ENCODE measurements at places on chromosomes 16 and 17.

DNA sequence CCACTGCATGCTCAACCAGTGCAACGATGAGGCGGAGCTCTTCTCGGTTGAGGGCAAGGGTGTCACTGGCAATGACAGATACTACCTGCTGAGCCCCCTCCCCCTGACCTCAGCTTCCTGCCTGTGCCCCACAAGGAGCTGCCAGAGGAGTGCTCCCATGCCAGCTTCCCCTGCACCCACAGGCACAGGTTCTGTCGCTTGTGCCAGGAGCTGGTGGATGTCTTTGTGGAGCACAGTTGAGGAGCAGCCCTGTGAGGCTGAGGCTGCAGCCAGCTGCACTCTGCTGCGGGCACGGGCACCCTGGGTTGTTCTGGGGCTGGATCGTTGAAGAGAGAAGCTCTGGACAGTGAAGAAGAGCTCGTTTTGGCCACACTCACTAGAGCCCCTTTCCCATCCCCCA, 165.3 kb upstream of the ZNF267 start:
- no peak for DNase-seq

- DNase-seq = peak; percentile 64
Observed at GRCh38 chr17:27526604-27527002, 70.4 kb downstream of the KSR1 start.

DNA sequence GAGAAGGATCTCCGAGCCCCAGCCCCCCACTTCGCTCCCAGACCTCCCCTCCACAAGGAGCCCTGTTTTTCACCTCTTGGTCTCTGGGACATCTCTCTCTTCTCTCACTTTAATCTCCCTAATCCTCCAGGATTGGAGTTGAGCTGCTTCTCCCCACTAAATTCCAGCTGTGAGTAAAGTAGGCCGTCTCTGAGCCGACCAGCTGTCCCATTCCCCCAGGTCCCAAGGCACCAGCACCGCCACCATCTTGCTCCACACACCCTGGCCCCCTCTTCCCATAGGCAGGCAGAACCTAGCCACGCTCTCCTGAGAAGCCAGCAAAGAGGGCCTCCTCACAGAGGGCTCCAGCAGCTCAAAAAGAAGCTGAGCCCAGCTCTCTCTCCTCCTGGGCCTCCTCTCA, 878 bp downstream of the DLG4 start:
- DNase-seq = no peak

GRCh38 chr16:88830258-88830657, 18.5 kb upstream of the APRT start:
- no peak for DNase-seq

- DNase-seq = no peak
Observed at GRCh38 chr17:30796016-30796415, 28.5 kb downstream of the CRLF3 start.

- no peak for DNase-seq
Observed at GRCh38 chr17:81480140-81481072, 32.2 kb downstream of the ACTG1 start.

DNA sequence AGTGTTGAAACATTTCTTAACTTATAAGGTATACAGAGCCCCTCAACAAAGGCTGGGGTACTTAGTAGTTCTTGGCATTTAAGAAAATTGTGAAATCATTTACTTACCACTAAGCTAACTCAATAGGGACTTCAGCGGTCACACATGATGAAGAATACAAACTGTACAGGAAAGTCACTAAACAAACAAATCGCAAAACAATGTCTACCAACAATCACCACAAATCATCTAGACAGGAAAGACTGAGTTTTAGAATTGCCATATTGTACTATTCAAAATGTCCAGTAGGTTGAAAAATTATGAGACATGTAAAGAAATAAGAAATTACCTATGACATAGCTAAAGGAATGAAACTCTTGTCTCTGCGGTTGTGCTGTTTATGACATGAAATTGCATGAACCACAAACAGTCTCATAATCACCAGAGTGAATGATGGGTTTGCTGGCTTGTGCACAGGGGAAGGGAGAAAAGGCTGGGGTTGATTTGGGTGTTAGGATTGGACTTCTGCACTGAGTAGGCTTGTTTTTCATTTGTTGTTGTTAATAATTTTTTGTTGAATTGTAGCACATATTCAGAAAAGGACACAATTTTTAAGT, 441.1 kb upstream of the MON1B start:
- DNase-seq = no peak

GRCh38 chr17:75096082-75096625, 8.4 kb downstream of the SLC16A5 start:
- DNase-seq = peak; percentile 96

- DNase-seq = no peak
Observed at GRCh38 chr16:11177578-11178160, 78.3 kb downstream of the SOCS1 start.

DNA sequence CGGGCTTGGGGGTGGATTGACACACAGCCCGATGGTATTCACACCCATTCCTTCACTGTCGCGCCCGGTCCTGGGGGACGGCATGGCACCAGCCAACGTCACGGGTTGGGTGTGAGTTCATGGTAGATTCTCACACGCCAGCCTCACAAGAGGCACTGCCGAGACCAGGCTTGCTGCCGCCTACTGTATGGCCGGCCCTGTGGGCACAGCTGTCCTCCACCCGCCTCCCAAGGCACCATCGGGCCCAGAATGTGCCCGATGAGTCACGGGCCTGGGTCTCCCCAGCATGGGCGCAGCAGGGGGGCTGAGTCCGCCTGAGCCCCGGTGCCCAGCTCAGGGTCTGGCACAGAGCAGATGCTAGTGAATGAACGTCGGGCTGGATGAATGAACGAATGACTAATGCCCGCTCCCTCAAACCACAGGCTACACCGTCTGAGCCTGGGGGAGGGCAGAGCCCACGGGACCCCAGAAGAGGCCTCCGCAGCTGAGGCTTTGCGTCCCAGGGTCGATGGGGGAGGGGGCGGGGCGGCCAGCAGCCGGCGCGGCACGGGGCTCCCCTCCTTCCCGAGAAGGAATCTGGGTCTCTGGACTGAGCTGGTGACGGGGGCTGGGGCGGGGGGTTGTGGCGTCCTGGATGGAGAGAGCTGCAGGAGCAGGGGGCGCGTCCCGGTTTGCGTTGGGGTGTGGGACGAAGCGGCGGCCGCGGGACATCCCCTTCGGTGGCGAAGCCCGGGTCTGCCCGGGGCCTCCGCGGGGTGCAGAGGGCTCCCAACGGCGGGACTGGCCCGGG, 829 bp downstream of the PITPNM3 start:
- DNase-seq = no peak

DNA sequence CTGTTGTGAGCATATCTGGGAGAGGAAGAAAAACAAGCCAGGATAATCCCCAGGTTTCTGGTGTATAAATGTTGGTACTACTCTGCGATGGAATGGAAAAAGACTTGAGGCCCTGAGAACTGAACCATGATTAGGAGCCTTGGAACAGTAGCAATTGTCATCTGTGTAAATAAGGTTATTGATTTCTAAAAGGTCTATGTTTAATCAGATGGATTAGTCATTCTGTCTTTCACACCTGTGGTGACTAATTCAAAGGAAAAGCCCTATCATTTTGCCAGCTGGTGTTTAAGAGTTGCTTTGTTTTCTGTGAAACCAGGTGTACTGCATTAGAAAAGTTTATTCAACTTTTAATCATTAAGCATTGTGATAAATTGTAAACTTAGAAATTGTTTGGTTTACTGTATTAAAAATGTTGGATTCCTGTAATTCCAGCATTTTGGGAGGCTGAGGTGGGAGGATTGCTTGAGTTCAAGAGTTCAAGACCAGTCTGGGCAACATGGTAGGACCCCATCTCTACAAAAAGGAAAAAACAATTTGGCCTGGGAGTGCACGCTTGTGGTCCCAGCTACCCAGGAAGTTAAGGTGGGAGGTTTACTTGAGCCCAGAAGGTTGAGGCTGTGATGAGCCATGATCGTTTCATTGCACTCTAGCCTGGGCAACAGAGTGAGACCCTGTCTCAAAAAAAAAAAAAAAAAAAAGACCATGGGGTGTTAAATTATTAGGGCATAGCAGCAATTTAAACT, 29.0 kb upstream of the KPNB1 start:
- DNase-seq = no peak

GRCh38 chr17:35778641-35779196, 16.7 kb downstream of the MMP28 start:
- no peak for DNase-seq

DNA sequence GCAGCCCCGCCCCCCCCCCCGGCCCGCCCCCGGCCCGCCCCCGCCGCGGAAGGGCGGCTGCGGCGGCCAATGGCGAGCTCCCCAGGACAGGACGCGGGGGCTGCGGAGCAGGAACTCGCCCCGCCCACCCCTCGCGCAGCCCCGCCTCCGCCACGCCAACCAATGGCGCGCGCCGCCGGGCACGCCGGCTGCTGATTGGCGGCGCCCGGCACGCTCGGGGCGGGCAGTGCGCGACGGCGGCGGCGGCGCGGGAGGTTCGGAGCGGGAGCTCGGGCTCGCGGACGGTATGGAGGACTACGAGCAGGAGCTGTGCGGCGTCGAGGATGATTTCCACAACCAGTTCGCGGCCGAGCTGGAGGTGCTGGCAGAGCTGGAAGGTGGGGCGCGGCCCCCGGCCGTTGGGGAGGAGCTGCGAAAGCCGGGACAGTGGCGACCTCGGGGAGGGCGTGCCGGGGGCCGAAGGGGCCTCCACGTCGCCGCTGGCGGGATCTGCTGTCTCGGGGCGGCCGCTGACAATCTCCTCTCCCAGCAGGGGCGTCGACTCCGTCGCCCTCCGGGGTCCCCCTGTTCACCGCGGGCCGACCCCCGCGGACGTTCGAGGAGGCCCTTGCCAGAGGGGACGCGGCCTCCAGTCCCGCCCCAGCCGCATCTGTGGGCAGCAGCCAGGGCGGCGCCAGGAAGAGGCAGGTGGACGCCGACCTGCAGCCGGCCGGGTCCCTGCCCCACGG, at the start of gene CHTF18:
Gene CHTF18, plus strand, starts transcription at position 222 of the 728 bp plus-strand sequence. Its CDS starts 65 bp downstream, at position 287.
- DNase-seq = peak; percentile 82

DNA sequence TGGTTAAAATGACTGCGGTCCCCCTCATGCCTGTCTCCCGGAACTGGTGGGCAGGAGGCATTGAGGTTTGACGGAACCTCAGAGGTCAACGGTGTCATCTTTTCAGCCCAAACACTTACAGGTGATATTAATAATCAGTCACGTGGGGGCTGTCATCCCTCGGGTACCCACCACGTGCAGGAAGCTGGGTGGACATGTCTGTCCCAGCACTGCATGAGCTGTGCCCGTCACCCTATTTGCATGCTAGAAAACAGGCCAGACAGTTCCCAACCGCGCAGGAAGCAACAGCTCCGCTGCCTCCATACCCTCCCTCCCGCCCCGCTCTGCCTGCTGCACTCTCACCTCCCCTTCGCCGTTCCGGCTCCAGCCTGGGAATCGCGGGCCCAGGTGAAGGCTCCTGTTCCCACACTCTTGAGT, 1.4 kb downstream of the SYNGR3 start:
- no peak for DNase-seq

DNA sequence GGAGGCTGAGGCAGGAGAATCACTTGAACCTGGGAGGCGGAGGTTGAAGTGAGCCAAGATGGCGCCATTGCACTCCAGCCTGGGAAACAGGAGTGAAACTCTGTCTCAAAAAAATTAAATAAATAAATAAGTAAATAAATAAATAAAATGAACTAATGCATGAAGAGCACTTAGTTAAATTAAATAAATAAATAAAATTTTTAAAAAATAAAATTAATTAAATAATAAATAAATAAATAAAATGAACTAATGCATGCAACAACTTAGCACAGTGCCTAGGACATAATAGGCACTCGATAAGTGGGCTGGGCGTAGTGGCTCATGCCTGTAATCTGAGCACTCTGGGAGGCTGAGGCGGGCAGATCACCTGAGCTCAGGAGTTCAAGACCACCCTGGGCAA, 15.6 kb upstream of the CEP20 start:
- no peak for DNase-seq

GRCh38 chr17:14790521-14790920, 474.6 kb downstream of the PMP22 start:
- DNase-seq = peak; percentile 34

DNA sequence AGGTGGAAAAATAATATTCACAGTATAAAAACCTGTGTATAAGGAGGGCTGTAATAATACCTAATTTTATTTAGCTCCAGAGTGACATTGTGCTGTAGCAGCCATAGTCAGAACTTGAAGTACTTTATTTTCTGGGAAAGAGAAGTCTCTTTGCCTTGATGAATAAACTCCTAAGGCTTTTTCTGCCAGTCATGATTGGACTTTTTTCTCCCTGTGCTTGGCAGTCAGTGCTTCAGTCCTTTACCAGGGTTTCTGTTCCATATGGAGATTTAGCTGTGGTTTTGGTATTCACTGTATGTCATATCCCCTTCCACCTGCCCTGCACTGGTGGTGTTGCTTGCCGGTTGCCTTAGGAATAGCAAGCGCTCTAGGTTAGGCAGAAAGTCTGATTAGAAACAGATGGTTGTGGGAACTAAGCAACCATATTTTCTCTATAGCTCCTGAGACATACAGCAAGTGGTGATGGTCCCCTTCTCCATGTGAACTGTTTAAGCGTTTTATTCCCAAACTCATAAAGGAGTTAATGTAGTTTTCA, 24.7 kb downstream of the DDX42 start:
- DNase-seq = no peak
